ENCODE measurements at places on chromosomes 13 and 19.

- no peak for DNase-seq
These were observed 61.1 kb downstream of the MIPEP start for GRCh38 chr13:23828086-23828485.

GRCh38 chr19:17214508-17215126 is 540 bp upstream of the USE1 start:
- DNase-seq: no peak

- DNase-seq: no peak
These were observed 203.9 kb downstream of the SHISA2 start for GRCh38 chr13:25847635-25848626.

GRCh38 chr19:32224371-32225244 is 120.8 kb upstream of the ZNF507 start:
- peak; percentile 32 for DNase-seq

GRCh38 chr13:66581675-66582074 is 648.5 kb downstream of the PCDH9 start:
- DNase-seq: no peak

GRCh38 chr19:54316746-54317107 is 3.8 kb upstream of the LILRA5 start:
- DNase-seq: no peak

DNA sequence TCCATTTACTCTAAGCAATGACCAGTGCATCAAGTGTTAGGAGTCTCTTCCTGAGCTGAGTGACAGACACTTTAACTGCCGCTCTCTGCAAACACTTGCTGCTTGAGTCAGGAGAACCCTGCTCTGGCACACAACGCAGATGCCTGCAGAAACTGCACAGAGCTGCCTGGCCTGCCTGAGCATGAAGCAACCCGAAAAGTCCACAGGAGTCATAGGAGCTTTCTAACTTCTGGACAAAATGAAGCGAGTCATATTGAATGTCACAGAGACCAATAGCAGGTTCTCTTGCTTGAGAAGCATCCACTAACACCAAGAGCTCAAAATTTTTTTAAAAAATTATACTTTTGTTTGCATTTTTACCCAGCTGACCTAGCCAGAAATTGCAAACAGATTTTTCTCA is 232.4 kb downstream of the LHFPL6 start:
- DNase-seq: no peak

GRCh38 chr13:29884671-29885430 is 34.4 kb upstream of the UBL3 start:
- DNase-seq: no peak

- DNase-seq: no peak
These were observed 77.5 kb downstream of the ZNF536 start for GRCh38 chr19:30449673-30450072.

DNA sequence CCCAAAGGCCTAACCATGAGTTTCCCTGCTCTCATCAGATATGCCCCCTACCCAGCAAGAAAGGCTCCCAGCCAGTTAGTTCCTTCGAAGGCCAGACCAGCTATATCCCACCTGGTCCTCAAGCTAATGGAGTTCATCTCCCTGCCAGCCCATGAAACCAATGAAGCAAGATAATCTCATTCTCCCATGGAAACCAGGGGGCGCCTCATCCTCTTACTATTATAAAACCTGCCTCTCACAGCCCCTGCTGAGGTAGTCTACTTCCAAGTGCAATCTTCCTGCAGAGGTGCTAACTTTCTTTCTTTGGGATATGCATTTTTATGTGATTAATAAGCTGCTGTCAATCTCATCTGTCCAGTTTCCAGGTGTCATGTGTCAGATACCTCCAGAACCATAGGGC is 34.0 kb upstream of the ZNF573 start:
- no peak for DNase-seq

DNA sequence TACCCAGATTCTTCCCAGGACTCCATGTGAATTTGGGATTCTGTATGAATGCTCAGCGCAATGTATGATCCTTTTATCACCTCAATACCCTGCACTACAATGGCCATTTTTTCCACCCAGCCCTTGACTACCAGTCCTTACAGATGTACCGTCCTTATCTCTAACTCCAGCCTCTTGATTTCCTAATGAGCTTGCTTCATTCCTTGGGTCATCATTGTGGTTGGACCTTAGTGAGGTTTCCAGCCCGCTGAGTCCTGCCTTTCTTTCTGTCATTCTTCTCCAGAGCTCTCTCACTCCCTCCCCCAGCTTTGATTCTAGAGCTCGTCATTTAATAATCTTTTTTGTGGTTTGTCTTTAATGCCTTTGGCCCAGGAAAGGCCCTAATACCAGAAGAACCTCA is 438.5 kb downstream of the ZNF536 start:
- DNase-seq: no peak

DNA sequence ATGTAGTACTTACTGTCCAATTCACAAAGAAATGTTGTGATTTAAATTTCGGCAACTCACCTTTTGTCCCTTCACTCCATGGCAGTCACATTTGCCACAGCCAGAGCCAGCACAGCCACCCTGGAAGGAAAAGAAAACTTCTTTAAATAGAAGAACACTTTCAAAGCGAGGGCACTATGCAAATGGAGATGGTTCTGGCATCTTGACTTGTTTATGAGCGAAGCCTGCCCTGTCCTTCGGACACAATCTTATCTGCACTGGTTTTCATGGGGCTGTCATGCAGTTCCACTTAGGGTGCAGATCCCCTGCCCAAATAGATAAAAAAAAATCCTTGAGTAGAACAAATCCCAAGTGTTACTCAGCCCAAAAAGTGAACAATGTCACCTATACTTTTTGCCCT is 64.3 kb downstream of the COL4A1 start:
- DNase-seq: no peak

GRCh38 chr19:33879818-33880575 is 83.3 kb downstream of the KCTD15 start:
- no peak for DNase-seq

DNA sequence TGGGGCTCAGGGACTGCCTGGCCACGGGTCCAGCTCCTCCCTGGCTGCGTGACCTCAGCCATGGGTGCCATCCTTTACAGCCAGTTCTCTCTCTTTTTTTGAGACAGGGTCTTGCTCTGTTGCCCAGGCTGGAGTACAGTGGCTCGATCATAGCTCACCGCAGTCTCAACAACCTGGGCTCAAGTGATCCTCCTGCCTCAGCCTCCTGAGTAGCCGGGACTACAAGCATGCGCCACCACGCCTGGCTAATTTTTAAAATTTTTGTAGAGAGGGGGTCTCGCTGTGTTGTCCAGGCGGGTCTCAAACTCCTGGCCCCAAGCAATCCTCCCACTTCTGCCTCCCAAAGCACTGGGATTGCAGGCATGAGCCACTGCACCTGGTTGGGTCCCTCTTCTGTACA is 75.4 kb downstream of the PTPRS start:
- DNase-seq: no peak
